AG09309 (cell line): ENCODE measurements at places on chromosomes 7 and 10.

- no peak for DNase-seq
These were observed 21.2 kb upstream of the IGF2BP3 start for GRCh38 chr7:23491502-23491901.

DNA sequence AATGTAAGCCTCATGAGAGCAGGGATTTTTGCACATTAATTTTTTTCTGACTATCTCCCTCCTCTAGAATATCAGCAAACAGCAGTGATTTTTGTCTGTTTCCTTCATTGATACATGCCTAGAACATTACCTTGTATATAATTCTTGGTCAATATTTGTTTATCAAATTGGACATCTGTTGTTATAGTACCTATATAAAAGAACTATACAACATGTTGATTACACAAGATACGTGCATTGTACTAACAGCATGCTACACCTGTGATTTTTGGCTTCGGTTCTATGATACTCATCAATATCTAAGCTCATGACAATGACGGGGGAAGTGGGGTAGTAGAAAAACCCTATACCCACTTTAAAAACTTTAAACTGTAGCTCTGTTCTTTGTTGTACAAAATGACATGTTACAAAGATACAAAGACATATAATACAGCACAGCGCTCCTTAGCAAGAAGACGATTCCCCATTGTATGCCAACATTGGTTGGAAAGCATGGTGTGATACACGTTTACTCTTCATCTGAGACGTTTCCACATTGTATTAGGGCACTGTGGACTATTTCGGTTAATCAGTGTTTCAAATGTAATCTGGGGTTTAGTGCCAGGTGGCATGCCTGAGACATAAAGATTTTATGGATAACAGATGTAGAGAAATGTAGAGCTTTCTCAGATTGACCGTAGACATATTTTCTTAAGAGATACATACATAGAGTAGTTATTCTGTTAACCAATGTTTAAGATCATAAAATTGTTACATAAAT lies 70.5 kb upstream of the FOXP2 start:
- DNase-seq: no peak

DNA sequence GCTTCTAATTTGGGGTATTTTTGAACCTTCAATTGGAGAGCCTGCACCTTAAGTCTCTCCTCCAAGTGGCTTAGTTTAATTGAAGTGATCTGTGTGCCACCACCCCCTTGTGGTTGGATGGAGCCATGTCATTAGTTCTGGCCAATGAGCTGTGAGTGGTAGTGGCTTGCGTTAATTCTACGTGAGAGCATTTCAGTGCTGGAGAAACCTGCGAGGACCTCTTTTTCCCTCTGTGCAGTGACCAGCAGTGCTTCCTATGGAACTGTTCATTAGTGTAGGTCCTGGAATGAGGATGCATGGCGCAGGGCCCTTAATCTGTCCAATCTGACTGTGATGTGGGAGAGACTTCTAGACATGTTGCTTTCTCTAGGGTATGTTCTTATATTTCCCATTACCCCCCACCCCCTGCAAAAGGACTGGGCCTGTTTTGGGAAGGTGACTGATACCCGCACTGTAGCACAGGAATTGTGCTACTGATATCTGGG lies 3.8 kb downstream of the HILPDA start:
- no peak for DNase-seq

DNA sequence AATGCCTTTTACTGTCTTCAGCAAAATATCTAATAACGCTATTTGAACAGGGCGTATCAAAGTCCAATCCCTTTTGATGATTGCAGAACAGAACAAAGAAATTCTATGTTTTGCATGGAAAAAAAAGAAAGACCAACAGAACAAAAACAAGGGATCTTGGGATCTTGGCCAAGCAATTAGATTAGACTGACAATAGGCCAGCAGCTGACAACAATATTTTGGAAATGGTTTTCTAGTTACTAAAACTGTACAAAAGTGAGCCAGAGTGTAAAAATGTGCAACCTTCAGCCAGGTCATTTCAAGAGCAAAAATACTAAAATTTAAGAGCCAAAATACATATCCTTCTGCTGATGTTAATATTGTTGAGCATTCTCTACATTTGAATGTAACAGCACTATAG lies 716.5 kb upstream of the KCND2 start:
- no peak for DNase-seq

DNA sequence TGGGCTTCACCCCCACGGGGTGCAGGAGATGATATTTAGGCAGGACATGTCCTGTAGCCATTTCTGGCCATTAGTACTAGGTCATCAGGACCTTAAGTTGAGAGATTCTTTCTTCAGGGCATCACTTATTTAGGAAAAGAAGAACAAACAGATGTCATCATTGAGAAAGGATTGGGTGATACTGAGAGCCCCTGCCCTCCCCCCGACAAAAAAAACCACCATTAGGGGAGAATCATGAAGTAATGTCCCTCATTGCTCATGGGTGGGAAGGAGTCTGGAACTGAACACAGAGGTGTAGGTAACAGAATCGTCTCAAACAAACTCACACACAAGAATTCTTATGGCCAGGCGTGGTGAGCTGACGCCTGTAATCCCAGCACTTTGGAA lies 6.4 kb upstream of the ORAI2 start:
- DNase-seq: no peak

DNA sequence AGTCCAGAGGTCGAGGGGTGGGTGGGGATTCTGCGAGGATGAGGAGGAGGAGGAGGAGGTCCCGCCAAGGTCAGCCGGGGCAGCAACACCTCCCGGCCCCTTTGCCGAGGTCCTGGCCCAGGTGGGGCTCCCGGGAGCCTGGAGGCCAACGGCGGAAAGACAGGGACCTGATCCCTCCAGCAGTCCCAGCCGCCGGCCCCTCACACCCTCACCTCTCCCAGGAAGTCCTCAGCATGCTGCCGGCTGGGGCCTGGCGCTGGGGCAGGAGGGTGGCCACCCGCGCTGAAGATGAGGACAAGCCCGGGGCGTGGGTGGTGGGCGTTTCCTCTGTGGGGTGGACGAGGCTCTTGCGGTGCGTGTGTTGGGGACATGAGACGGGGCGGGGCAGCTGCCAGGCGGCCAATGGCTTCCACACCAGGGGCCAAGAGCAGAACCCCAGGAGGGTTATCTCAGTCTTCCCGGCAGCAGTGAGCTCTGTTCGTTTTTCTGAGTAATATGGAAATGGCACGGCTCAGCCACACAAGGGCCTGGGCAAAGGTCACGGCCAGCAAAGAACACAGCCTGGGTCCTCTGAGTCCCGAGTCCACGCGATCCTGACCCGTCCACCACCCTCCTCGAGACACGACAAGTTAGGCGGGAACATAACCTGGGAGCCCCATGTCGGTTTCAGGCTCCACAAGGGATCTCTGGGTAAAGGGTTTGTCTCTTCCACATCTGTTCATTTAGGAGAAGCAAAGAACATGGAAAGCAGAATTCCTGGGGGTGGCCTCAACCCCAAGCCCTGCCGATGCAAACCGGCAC lies 82.9 kb upstream of the PDGFA start:
- no peak for DNase-seq

GRCh38 chr7:16926283-16926682 lies 44.5 kb upstream of the AGR3 start:
- peak; percentile 47 for DNase-seq

GRCh38 chr7:28811701-28812430 lies 146.3 kb downstream of the TRIL start:
- DNase-seq: no peak

DNA sequence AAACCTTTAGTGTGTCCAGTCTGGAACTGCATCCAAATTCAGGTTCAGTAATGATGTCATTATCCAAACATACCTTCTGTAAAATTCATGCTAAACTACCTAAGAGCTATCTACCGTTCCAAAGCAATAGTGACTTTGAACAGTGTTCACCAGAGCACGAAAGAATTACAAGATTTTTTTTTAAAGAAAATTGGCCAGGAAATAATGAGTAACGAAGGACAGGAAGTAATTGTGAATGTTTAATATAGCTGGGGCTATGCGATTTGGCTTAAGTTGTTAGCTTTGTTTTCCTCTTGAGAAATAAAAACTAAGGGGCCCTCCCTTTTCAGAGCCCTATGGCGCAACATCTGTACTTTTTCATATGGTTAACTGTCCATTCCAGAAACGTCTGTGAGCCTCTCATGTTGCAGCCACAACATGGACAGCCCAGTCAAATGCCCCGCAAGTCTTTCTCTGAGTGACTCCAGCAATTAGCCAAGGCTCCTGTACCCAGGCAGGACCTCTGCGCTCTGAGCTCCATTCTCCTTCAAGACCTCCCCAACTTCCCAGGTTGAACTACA lies 694 bp upstream of the FAS start:
- DNase-seq: peak; percentile 82

GRCh38 chr10:31930023-31930751 lies 1.6 kb upstream of the ARHGAP12 start:
- no peak for DNase-seq

- no peak for DNase-seq
These were observed 229.9 kb downstream of the TCF7L2 start for GRCh38 chr10:113179966-113180365.

- no peak for DNase-seq
These were observed 22.0 kb upstream of the LIPF start for GRCh38 chr10:88642209-88642608.

DNA sequence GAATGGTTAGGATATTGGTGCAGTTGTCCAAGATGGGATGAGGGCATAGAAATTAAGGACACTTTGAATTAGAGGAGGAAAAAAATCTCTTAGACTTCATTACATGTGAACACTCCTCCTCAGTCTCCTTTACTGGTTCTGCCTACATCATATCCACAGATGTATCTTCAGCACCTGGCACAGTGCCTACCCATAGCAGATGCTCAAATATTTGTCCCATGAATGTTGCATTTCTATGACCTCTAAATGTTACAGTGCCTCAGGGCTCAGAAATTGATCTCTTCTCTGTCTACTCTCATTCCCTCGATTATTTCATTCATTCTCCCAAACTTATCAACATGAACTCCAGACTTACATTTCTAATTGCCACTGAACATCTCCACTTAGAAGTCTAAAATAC lies 17.1 kb downstream of the CNNM1 start:
- peak; percentile 38 for DNase-seq

DNA sequence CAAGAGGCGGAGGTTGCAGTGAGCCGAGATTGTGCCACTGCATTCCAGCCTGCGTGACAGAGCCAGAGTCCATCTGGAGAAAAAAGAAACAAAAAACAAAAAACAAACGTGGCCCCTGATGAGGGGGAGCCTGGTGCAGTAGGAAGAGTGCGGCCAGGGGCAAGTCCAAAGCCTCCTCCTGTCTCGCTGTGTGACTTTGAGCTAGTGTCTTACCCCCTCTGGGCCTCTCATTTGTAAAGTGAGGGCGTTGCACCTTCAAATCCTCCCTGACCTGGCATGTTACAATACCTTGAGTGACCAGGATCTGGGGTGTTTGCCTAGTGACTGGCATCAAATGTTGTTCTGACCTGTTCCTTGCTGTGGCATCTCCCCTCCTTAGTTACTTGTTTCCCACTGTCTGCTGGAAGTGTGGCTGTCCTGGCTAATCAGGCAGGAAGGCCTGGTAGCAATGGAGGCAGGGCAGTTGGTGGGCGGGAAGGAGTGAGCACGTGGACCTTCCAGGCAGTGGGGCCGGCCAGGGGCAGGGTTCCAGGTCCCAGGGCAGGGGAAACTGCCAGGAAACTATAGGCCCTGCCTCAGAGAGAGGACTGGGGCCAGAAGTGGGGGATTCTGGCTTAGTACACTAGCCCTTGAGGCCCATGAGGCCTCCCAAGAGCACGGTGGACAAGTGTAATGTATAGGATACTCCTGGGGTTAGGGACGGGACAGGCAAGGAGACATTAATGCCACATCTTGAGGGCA lies 24.5 kb upstream of the GOLGA7B start:
- DNase-seq: no peak

DNA sequence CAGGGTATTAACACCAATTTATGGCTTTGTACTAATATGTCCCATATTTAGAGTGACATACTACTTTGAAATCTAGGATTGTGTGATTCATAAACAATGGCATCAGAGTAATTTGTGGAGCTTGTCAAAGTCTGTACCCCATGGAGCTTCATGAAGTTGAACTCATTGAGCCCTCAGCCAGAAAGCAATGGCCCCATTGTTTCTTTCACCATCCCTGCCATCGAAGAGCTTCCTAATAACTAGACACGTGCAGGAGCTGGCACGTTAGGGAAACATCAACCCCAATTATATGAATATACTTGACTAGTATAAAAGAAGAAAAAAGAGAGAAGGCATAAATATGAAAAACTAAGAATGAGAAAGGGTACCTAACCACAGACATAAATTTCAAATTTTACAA lies 206.6 kb downstream of the CXCL12 start:
- no peak for DNase-seq

DNA sequence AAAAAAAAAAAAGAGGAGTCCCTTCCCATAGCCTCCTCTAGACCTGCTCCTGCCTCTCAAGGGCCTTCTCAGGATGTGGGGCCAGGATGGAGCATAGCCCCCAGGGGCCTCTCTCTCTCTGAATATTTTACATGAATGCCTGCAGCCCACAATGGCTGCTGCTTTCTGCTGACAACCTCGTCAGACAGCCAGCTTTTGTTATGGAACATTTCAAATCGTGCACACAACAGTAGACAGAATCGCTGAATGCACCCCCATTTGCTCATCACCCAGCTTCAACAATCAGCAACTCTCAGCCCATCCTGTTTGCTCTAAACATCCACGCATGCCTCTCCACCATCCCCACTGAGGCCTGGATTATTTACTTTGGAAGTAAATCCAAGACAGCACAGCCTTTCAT lies 5.4 kb downstream of the PLAC9 start:
- no peak for DNase-seq

DNA sequence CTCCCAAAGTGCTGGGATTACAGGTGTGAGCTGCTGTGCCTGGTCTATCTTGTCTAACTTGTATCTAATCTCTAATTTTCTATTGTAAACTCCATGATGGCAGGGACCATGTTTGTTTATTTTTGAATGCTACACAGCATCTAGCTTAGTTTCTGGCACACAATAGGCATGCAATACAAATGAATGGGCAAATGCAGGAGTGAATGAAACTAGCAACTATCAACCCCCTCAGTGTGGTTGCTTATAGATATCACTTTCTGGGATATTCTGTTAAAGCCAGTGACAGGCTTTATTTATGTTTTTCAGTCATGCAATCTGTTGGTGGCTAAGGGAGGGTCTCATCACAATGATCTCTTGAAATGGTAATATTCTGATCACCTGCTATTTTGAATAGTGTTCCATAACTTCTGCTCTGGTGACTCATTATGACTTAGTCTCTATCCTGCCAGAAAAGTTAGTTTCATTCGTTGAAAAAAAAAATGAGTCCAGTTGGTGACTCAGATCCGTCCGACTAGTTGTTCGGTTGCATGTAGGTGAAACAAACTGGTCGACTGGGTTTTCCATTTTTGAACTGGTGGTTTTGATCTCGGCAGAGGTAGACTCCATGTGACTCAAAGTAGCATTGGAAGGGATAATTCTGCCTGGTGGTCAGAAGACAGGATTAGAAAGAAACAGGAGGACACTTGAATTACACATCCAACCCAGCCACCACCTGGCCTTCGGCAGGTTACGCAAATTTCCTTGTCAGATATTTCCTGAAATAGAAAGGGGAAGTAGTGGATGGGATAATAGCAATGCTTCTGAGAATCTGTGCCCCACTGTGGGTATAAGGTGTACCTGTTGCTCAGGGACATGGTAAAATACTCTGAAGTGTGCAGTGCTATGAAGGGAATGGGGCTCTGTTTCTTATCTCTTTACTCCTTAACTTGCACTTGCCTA lies 76.8 kb downstream of the GATA3 start:
- peak; percentile 13 for DNase-seq
